Islet precursor cell (in vitro differentiated cells): ENCODE measurements at places on chromosomes 6 and 20.

- no peak for DNase-seq
These were observed 26.9 kb upstream of the GOPC start for GRCh38 chr6:117629119-117629660.

DNA sequence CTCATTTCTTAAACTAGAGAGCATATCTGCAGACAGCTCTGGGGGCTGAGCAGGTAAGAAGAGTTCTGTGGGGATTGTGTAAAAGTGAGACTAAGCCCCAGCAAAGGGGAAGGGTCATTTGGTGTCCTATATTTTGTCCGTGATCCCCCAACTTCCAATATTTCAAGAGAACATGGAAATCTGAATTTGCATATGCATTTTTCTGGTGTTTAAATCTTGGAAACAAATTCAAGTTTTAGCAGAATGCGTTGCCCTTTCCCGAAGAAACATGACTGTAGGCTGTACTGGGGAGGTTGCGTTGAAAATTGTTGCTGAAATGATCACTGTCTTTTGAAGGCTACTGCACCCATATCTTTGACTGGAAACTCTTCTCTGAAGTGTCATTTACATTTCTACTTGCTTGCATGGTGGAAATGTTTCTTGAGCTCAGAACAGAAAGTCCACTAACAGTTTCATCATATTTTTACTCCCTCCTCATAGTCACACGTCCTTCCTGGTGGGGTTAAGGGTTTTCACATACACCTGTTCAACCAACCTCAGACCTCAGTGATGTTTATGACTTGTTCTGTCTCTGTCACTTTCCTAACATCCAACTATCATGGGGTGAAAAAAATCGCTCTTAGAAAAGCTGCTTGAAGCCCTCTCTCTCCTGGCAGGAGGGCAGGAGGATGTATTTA, 140.3 kb downstream of the BCAS1 start:
- DNase-seq: no peak

DNA sequence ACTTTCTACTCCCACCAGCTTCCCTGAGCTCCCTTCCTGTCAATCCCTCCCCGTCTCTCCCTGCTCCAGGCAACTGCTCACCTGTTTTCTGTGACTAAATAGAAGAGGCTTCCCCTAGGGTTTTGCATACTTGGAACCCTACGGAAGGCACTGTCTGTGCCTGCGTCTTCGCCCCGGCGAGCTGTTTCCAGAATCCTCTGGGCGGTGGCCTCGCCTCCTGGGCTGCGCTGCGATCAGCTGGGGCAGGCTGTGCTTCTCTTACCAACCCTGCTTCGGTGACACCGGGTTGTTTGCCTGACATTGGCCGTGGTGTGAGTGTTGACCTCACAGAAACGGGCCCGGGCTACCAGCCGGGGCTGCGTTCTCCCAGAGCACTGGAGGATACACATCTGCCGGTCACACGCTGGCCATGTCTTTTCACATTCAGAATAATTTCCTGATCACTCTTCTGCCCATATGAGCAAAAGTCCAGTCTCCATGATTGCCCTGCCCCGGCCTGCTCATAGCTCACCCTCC, 29.4 kb upstream of the CCR6 start:
- peak; percentile 45 for DNase-seq

GRCh38 chr20:49106328-49106727, 60.2 kb downstream of the CSE1L start:
- DNase-seq: no peak

- no peak for DNase-seq
These were observed 78.2 kb downstream of the ADAT2 start for GRCh38 chr6:143372199-143372882.

DNA sequence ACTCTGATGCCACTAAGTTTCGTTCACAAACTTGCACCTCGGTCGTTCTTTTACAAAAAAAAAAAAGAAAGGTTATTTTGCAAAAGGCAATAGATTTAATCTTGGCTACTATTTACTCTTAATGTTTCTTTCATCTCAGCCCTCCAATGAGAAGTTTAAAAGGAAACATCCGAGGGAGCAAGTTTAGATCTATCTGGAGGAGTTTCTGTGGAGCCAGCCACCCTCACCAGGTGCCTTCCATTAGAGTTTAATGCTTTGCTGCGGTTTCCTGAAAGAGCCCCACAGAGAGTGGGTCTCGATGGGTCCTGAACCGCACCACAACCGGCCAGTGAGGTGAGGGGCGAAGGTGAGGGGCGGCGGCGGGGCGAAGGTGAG, 632 bp downstream of the PRKN start:
- no peak for DNase-seq

- no peak for DNase-seq
These were observed 9.9 kb upstream of the NCOA5 start for GRCh38 chr20:46099491-46100287.

DNA sequence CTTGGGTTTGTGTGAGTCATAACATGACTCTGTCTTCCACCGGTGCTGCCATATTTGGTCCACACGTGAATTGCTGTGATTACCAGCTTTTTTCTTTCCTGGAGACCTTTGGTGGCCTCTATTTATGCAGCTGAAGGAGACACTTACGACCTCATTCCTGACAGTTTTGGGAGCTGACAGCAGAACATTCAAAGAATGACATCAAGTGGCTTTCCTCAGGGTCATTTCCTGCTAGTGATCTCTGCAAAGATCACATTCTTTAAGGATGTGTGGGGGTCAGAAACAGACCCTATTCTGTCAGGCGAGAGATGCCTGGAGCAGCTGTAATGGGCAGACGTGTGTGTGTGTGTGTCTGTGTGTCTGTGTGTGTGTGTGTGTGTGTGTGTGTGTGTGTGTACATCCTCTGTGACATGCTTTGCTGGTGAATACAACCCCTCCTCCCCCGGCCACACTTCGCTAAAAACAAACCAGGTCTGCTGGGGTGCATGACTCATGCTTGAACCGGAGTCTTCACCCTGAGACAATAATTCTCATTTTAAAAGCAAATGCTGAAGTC, 115.6 kb downstream of the TMEM170B start:
- peak; percentile 99 for DNase-seq

GRCh38 chr6:157625764-157626163, 197.3 kb upstream of the SNX9 start:
- DNase-seq: no peak

DNA sequence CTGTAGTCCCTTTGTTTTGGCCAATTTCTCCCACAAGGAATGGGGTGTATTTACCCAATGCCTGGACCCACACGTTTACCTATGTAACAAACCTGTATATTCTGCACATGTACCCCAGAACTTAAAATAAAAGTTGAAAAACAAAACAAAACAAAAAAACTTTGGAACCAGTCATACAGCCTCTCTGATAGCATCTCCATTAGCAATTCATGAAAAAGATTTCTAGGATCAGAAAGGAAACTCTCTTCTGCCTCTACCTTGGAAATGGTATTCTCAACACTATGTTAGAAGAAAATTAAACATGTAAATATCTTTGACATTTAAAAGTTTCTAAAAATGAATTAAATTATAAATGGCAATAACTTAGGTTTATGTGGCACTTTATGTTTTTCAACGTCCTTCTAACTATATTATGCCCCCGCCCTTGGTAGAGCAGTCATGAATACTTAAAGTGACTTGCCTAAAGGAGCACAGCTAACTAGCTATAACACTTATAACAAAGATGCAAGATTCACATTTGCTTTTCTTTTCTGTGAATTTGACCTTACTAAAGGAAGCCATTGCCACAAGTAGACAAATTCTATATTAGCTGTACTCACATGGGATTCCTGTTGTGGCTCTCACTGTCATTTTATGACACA, 147.5 kb upstream of the FKBP1C start:
- DNase-seq: no peak

DNA sequence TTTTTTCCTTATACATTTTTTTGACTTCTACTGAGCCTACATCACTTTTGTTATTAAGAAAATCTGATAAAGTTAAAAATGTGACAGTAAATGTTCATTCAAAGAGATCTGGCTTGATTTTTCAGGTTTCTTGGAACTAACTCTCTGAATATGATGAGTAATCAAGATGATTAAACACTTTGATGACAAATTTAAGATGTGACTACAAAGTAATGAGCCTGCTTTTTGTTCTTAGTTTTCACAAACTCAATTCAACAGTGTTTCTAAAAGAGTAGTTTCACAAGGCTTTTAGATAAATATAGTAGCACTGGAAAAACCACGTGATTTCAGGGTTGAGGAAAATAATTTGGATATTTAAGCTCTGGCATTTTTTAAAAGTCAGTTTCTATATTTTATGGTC, 37.9 kb upstream of the HDDC2 start:
- no peak for DNase-seq

DNA sequence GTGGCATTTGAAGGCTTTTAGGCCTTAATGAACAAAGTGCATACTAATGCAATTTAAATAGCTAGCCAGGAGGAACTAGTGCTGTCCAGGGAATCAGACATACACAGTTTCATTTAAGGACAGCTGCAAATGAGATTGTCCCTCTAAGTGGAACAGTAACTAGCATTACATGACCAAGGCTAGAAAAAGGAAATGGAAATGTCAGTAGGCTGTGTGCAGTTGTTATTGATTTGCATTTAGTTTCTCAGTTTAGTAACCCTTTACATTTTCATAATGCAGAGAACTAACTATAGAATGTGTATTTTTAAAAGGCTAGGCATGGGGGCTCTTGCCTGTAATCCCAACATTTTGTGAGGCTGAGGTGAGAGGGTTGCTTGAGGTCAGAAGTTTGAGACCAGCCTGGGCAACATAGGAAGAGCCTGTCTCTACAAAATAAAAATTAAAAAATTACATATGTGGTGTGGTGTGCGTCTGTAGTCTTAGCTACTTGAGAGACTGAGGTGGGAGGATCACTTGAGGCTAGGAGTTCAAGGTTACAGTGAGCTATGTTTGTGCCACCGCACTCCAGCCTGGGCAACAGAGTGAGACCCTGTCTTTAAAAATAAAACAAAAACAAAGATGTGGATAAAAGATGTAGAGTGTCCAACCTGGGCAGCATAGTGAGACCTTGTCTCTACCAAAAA, 468.0 kb downstream of the UTRN start:
- DNase-seq: no peak

DNA sequence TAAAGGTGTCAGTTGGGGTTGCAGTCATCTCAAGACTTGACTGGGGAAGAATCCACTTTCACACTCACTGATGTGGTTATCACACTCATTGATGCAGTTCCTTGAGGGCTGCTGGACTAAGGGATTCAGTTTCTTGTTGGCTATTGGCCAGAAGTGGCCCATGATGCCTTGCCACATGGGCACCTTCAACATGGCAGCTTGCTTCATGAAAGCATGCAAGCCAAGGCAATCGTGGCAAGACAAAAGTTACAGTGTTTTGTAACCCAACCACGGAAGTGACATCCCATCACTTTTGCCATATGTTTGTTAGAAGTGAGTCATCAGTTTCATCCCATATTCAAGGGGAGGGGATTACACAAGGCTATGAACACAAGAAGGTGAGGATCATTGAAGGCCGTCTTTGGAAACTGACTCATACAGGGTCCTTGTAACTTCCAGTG, 3.8 kb upstream of the RANBP9 start:
- no peak for DNase-seq

DNA sequence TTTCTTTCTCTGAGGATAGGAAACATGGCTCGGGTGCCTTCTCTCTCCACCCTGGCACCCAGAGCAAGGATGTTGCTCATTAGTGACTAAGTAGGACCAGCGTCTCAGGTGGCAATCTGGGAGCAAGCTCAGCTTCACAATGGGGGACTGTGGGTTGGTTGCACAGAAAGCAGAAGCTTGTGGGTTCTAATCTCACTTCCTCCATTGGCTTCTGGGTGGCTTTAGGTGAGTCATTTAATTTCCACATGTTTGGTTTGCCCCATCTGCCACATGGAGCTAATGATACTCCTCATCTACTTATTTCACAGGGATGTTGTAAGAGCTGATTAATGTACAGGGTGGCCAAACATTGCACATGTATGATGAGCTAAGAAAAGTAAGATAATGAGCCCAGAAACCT, 54.8 kb upstream of the AKIRIN2 start:
- no peak for DNase-seq

DNA sequence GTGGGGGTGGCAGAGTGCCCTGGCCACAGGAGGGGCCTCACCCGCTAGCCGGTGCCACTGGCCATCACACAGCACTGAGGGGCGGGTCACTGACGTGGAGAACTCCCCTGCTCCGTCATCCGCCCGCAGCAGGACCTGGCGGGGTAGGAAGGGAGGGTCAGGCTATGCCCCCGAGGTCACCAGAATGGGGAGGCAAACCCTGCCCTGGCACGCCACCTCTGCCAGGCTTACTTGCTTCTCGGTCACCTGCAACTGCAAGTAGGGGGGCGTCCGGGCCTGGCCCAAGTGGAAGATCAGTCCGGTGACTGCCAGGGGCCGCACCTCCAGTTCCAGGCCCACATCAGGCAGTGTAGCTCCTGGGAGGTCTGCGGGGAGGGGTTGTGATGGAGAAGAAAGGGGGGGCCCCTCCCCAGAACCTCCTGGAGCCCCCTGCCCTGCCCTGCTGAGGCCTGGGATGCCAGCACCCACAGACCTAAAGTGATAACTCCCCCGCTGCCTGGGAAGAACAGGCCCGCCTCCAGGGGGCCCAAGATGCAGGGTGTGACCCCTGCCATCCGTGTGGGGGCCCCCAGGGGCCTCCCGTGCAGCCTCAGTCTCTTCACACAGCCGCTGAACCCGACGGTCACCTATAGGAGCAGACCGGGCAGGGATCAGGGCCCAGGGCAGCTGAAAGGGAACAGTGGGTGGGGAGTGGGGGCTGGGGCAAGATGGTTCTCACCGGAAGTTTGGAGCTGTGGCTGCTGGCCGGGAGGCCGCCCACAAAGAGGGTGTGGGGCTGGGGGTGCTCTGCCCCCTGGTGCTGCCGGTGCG, 7.4 kb downstream of the ADRM1 start:
- DNase-seq: no peak

DNA sequence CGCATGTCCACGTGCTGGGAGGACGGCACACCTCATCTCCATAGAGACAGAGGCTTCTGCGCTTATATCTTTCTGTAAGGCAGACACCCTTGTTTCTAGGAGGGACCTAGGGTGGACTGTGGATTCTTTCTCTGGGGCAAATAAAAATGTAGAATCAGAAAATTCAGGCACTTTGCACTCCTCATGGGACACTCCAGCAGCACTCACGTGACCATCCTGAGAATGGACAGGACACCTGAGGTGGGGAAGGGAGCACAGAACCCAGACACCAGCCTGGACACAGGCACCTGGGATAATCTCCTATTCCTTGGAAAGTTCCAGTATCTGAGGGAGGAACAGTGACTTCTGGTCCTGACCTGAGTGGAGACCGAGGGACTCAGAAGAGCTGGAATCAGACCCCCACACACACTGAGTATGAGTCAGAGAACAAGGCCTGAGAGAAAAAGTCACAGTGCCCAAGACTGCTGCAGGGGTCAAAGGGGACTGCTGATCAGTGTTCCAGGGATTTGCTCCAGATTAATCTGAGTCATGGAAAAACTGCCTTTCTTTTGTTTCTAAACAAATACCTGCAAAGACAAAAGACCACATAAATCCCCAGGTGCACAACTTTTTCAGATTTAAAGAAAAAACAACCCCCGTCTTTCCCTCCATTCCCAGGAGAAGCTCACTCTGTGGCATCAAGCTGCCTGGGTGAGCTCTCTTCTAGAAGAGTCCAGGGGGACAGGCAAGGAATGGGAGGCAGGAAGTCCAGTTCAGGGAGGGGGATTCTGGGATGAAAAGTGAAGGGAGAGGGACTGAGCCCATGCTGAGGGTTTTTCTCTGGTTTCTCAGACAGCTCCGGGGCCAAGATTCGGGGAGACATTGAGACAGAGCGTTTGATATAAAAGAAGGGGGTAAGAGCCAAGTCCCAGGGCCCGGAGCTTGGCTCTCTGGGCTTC, 35.6 kb upstream of the MICB start:
- no peak for DNase-seq

GRCh38 chr20:24955045-24955444, 6.0 kb downstream of the CST7 start:
- DNase-seq: no peak
